Occipital lobe (tissue), 3 donors: ENCODE measurements at places on chromosomes 16 and 17.

DNA sequence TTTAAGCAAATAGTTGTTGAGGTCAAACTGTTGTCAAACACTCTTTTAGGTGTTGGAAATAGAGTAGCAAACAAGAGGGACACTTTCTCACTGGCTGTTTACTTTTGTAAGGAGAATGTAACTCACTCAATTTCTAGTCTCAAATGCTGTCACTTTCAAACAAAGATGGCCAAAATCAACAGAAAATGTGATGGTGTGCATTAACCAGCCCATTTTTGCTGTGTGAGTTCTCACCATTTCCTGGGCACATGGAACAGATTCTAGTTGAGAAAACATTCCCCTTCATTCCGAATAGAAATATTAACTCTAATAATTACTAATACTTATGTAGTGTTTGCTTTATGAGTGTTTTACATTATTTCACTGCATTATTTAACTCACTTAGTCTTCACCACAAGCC is 128.2 kb upstream of the XYLT1 start:
- no peak for DNase-seq

DNA sequence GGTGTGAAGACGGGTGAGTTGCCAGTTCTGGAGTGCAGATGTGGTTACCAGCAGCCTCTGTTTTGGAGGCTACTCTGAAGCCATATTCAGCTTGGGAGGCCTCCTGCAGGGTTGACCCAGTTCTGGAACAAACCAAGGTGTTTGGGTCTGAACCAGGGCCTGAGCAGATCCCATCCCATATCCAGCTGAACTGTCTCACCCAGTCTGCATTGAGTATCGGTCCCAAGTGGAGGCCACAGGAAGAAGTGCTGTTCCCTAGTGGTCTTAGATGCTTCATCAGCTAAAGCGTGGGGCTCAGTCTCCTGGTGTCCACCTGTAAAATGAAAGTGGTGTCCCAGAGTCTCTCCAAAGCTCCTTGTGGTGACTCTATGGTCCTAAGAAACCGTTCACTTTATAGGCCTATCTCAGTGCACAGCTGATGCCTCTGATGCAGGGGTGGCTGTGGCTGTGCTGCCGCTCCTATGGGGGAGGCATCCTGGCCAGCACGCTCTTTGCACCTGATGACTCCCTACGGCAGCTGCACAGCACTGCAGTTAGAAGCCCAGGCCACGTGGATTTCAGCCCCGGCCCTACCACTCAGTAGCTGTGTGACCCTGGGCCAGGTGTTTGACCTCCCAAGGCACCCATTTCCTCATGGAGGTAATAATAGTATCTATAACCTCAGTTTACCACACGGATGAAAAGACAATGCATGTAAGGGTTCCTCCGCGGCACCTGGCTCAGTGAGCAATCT is 21.0 kb downstream of the CBX4 start:
- DNase-seq, result no peak

GRCh38 chr17:55427587-55427882 is 5.9 kb upstream of the MMD start:
- no peak for DNase-seq

GRCh38 chr17:34386343-34386696 is 23.3 kb upstream of the CCL1 start:
- DNase-seq, result no peak

GRCh38 chr17:76657505-76658241 is 14.1 kb upstream of the ST6GALNAC1 start:
- DNase-seq, result no peak

GRCh38 chr16:87178977-87179376 is 138.2 kb downstream of the C16orf95 start:
- no peak for DNase-seq

DNA sequence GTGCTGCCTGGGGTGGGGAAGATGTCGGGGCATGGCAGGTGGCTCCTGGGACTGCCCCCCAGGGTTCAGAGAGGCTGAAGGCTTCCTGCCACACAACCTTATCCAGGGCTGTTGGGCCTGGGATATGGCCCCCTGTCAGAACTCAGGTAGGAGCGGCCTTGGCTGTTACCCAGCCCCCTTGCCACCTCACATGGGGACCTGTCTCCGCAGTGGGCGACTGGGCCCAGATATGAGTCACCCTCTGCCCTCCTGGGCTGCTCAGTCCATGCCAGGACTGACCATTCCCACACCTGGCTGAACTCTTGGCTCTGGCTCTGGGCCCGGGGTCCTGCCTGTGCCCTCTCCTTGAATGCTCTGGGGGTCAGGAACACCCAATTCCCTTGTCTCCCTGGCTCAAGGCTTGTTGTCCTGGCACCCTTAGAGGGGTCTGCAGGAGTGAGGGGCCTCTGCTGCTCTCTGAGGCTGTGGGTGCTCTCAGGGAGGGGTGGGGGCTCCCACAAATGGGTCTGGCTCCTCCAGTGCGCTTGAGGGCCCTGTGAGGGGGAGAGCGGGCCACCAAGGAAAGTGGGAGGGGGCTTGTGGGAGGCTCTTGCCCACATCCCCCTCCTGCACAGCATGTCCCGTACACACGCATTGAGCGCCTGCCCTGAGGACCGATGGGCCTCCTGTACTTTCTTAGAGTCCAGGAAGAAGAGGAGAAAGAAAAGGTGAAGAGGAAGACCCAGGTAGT is 36.0 kb downstream of the LGALS9 start:
- DNase-seq, result no peak

DNA sequence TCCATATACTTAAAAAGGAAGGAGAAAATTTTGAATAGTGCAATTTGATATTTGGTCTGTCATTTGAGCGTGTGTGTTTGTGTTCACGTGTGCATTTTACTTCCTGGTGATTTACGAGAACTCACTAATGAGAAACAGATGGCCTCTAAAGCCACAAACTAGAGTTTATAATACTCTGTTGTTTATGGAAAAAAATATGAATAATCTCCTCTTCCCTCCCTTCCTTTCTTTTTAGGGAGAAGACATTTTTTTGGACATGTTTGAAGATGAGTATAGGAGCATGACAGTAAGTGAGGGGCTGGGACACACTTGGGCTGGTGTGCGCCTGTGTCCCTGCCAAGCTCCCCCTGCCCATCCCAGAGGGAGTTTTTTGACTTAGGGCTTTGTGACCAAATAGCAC is 102.7 kb downstream of the CLEC16A start:
- no peak for DNase-seq

- DNase-seq, result no peak
These were observed 77.2 kb downstream of the FTO start for GRCh38 chr16:53781023-53781605.

- no peak for DNase-seq
These were observed 22.0 kb downstream of the CAMKK1 start for GRCh38 chr17:3870871-3871306.

GRCh38 chr16:55574811-55575210 is 8.3 kb downstream of the CAPNS2 start:
- DNase-seq, result no peak

DNA sequence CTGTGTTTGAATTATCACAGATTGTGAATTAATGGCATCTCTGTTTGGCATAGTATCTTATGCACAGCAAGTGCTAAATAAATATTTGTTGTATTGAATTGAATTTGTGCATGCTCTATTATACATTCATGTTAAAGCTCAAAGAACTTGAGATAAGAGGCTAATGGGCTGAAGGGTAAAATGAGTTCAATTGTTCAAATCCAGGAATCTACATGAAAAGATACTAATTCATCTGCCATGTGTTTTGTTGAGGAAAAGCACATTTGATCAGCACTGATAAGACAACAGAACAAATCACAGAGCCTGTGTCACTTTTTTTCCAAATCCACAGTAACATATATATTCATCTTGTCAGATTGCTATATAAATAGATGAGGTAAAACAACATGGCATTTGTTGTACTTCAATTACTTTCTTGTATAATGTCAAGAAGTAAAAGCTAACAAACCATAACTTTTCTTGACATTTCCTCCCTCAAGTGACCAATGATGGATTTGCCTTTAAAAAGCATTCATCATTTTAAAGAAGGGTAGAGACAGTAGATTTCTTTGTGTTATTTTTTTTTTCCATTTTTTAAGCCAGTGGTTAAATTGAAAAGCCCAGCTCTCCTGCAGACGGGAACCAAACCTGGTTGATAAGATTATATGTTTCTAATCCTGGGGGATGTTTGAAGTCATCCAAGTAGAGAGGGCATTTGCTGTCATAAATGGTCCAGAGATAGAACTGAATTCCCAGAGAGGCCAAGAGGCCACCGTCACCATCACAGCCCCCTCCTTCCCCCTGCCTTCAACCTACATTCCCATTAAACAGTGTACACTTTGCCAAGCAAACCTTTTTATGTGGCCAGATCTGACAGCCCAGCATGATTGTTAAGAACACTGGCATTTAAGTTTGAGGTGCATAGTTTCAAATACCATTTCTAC is 123.0 kb downstream of the CHD9NB start:
- no peak for DNase-seq
